ENCODE measurements at places on chromosomes 2 and 18.
A peak's percentile ranks its signal among the peaks of the same experiment; 100 is the strongest.

DNA sequence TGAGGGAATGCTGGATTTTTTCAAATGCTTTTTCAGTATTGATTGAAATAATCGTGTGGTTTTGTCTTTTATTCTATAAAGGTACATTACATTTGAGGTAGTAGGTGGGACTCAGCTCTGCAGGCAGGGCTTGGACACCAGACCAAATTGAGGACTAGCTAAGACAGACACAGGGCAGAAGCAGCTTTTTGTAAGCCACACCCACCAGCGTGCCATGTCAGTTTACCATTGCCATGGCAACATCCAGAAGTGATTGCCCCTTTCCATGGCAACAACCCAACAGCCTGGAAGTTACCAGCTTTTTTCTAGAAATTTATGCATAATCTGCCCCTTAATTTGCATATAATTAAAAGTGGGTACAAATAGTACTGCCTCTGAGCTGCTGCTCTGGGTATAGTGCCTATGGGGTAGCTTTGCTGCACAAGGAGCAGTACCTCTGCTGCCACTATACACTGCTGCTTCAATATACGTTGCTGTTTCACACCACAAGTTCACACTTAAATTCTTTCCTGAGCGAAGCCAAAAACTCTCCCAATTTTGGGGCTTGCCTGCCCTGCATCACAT lies 23.6 kb upstream of the VWA3B start:
- DNase-seq: no peak

DNA sequence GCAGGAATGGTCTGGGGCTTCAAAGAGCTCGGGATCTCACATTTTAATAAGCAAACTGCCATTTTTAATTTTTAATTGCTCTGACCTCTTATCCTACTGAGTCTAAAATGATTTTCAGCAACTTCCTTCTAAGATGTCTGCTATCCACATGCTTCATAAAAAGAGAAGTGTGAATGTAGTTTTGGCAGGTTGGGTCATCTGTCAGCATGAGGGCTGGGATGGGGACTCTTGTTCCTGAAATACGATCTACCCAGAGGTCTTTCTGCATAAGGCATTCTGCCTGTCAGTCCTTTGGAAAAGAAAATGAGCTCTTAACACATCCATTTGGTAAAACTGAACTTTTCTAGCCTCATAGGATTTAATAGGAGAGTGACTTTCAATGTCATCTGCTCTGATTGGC lies 252.8 kb upstream of the APCDD1 start:
- DNase-seq: no peak

GRCh38 chr2:25279091-25279651 lies 62.6 kb downstream of the DNMT3A start:
- DNase-seq: no peak

DNA sequence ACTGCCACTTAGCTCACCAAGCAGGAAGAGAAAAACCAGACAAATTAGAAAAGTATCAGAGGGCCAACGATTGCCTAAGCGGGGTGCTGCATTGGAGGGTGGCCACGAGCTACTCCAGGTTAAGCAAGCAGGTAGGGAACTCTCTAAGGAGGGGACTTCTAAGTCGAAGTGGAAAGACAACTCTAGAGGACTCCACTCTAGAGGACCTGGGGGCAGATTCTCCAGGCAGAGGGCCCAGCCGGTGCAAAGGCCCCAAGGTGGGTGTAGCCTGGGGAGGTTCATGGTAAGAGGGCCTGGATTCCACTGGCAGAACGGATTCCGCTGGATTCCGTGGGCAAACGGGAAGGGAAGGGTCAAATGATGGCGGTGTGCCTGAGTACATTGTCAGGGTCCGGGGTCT lies 12.7 kb downstream of the FBLN7 start:
- DNase-seq: no peak

- no peak for DNase-seq
Observed at GRCh38 chr2:191051825-191052778, 38.1 kb upstream of the STAT1 start.

DNA sequence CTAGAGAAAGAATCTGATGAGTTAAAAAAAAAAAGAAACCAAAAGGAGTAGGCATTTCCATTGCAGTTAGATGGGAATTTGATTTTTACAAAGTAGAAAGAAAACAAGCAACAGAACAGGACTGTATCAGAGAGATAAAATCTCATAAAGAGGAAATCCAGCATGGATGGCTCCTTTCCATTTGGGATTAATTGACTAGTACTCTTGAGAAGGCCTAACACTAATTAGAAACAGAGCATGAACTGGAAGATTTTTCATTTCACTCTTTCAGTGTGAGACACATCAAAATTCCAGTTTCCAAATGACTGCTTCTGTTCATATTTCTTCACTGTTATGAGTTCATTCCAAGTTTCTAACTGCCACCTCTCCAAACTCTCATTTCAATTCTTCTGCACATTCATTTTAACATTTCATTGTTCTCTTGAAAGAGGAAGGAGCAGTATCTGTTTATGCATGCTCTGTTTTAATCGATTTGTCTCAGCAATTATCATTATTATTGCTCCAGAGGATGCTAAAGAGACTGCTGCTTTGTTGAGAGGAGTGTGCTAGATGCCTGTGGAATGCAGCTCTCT lies 108.8 kb upstream of the PIEZO2 start:
- peak; percentile 45 for DNase-seq

DNA sequence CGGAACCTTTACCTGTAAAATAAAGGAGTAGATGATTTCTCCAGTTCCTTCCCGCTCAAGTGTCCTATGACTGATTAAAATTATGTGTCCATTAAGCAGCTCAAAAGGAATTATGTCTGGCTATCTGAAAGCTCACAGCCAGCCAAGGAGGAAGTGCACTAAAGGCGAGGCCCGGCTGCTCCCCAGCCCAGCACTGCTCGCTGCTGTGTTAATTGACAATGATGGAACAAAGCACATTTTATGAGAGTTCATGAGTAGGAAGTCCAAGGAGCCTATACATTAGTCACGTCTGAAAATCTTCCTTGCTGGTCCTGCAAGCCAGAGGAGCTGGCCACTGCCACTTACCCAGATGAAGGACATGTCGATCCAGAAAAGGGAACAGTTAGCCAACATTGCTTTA lies 14.3 kb downstream of the TTC32 start:
- DNase-seq: no peak

DNA sequence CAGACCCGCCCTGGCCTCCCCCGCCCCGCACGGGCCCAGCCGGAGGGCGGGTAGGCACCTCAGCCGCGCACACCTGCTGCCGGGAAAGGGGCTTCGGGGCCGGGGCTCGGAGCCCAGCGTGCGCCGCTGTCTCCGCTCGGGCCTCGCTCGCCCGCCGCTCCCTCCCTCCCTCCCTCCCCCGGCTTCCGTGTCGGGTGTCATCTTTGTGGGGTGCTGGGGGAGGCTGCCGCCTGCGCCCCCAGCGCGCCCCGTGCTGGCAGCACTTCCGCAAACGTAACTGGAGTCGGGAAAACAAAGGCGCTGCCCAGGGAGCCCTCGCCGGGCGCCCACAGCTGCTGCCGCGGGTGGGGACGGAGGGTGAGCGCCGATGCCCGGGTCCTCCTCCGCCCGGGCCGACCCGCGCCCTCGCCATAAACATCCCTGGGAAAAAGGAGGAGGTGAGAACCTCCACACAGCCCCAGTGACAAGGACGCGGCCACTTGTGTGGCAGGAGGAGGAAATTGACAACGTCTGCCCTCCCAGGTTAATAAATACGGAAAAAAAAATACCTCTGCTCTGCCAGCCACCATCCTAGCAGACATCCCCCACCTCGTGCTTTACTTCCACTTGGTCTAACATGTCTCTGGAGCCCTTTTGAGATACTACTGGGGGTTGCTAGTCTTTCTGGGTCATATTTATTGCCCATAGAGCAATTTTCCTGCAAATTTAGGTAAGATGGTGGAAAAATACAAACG lies 550 bp downstream of the MFSD6 start:
- DNase-seq: peak; percentile 81

- no peak for DNase-seq
Observed at GRCh38 chr2:210496512-210496911, 20.0 kb upstream of the LANCL1 start.

- no peak for DNase-seq
Observed at GRCh38 chr18:58413667-58414628, 214.9 kb downstream of the ALPK2 start.

GRCh38 chr2:212732860-212733259 lies 194.3 kb upstream of the ERBB4 start:
- DNase-seq: no peak

- DNase-seq: no peak
Observed at GRCh38 chr2:14552818-14553217, 79.7 kb upstream of the LRATD1 start.

GRCh38 chr2:8680822-8681760 lies 765 bp upstream of the ID2 start:
- DNase-seq: peak; percentile 82

- no peak for DNase-seq
Observed at GRCh38 chr18:45958730-45959129, 8.4 kb downstream of the EPG5 start.

DNA sequence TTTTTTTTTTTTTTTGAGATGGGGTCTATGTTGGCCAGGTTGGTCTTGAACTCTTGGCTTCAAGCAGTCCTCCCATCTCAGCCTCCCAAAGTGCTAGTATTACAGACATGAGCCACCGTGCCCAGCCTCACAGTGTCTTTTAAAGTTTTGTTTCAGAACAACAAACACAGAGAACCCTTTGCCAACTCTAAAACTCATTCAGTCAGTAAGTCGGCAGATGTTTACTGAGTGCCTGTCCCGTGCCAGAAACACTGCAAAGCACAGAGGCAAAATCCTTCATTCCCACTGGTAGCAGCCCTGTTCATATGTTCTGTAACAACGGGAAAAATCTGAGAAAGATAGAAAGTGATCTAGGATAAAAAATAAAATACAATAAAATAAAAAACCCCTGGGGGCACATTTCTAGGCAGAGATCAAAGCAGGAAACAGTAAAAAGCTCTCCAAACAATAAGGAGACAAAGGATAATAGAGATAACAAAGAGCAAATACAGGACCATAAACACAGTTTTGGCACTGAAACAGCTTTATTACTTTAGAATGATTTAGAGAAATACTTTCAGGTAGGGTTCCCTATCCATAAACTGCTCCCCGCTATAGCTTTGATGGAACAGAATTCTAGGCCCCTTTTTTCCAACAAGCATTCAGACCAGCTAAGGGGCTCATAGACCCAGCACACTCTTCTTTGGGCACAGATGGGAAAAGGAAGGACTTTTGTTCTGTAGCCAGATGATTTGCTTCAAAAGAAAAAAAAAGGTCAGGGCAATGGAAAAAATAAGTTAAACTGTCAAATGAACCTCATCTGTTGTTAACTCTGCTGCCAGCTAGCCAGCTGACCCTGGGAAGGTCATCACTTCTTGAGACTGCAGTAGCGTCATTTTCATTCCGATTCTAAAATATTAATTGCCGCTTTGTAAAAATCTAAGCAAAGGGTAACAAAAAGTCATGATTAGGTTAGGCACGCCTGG lies 212.3 kb downstream of the CDH20 start:
- DNase-seq: no peak

DNA sequence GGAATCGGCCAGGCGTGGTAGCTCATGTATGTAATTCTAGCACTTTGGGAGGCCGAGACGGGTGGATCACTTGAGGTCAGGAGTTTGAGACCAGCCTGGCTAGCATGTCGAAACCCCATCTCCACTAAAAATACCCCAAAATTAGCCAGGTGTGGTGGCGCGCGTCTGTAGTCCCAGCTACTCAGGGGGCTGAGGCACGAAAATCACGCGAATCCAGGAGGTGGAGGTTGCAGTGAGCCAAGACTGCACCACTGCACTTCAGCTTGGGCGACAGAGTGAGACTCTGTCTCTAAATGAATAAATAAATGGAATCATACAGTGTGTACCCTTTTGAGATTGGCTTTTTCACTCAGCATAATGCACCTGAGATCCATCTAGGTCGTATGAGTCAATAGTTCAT lies 19.4 kb upstream of the TTC39C start:
- DNase-seq: no peak

- DNase-seq: no peak
Observed at GRCh38 chr18:14026199-14026598, 106.0 kb downstream of the ZNF519 start.

DNA sequence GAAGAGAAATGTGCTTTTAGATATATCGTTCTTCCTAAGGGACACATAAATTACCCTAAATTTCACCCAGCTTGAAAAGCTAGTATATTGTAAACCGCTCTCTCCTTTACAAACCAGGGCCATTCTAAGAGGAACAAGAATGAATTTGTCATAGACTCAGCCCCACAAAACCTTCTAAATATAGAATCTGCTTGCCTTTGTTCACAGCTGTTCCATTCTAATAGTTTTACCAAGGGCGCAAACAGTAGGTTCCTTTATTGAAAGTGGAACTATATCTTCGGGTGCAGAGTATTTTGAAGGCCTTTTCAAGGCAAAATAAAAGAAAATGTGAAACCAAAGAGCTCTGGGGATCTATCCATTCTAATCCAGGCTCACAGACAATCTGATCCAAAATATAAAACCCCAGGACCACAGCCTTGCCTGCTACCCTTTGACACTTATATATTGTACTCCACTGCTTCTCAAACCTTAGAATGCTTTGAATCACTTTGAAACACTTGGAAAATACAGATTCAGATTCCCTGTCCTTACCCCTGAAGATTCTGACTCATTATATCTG lies 316.8 kb downstream of the PAX3 start:
- no peak for DNase-seq

- DNase-seq: no peak
Observed at GRCh38 chr2:196208915-196209314, 37.5 kb upstream of the STK17B start.

DNA sequence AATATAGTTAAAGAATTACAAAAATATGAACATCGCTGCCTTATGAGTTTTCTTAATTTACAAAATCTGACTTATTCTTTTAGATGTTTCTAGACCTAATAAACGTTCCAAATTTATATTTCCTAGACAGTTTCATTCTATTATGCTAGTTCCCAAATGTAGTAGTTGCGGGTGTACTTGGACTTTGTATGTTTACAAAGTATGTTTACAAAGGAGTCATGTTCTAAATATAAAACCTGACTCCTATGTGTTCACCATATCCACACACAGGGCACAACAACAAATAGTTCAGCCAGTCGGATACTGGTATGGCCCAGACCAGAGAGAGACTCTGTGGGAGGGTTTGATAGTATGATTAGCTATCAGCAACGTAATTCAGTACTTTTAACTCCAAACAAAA lies 230.7 kb downstream of the KCNH7 start:
- DNase-seq: no peak

GRCh38 chr2:28976584-28976983 lies 4.5 kb upstream of the TOGARAM2 start:
- no peak for DNase-seq

DNA sequence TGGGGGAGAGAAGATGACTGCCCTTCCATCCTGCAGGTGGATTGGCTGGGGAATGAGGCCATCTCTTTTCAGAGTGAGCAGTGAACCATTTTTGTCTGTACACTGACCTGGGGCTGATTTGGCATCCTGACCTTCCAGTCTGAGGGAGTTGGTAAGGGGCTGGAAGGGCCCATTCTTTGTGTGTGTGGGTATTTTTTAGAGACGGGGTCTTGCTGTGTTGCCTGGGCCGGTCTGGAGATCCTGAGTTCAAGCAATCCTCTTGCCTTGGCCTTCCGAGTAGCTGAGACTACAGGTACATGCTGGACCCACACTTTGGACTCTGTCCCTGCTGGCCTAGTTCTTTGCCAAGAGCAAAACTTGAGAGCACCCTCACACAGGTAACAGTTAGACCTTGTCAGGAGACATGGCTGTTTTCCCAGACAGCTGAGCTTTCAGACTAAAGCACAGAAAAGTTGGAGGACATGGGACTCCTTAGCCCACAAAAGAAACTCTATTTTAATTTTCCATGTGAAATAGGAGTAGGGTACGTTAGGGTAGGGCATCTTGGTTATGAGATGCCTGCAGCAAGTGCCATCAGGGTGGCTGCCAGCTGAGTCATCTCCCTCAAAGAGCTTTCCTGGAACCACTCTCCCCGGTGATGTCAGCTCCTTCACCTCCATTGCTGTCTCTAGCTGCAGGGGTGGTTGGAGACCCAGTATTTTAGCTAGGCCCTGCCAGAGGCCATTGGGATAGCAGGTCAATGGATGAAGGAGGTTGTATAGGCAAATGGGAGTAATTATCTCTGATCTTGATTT lies 60.7 kb downstream of the DGKD start:
- no peak for DNase-seq

All from retina (tissue), 1 donor.